ENCODE measurements at places on chromosomes 11 and 22. TPM values are rescaled to one million over a fixed set of nuclear protein-coding genes. Genes with fewer than 3 reads are reported as not detected.

Gene IGLL1
- not detected for total RNA-seq

Gene AMBRA1
- total RNA-seq = 16.7 TPM

Gene LMNTD2
- total RNA-seq = 0.28 TPM

Gene FOLH1
- total RNA-seq = not detected

Gene ASCC2
- 38.6 TPM for total RNA-seq

Gene CHST1
- not detected for total RNA-seq

Gene HEPN1
- total RNA-seq = not detected

Gene OR9I1
- not detected for total RNA-seq

Gene OR51B5
- total RNA-seq = 0.54 TPM

Gene C11orf16
- total RNA-seq = not detected

Gene WNT7B
- under 0.01 TPM for total RNA-seq

Gene ANO9
- total RNA-seq = not detected

Gene SLC2A11
- 3.2 TPM for total RNA-seq

Gene NUDT8
- 1.4 TPM for total RNA-seq

Gene BRSK2
- under 0.01 TPM for total RNA-seq

Gene HTR3A
- not detected for total RNA-seq

Gene CLCF1
- 5.6 TPM for total RNA-seq

Gene INPP5J
- total RNA-seq = 0.28 TPM

Gene OR4A15
- total RNA-seq = not detected

Gene RBMXL2
- total RNA-seq = not detected

Gene CDC42BPG
- under 0.01 TPM for total RNA-seq

Gene IL18BP
- total RNA-seq = 0.83 TPM

Gene LAYN
- total RNA-seq = 92.5 TPM

Gene ZNF215
- total RNA-seq = 7.2 TPM

Data from IMR-90 (cell line).